Large intestine (tissue), 12 donors: ENCODE measurements at places on chromosomes 4 and X. TPM values are rescaled to one million over a fixed set of nuclear protein-coding genes. Genes with fewer than 3 reads are reported as not detected.
A peak's percentile ranks its signal among the peaks of the same experiment; 100 is the strongest.

The ENPP6 gene
- 3.2 TPM for polyA plus RNA-seq

- no peak overlapping the region for H3K4me3 ChIP-seq
- H3K27ac ChIP-seq: peak overlapping the region; percentile 59
- H3K36me3 ChIP-seq: no peaks in the 10 kb centered on the region
- DNase-seq: peak; percentile 66
- H3K27me3 ChIP-seq: no peaks in the 10 kb centered on the region
- H3K4me1 ChIP-seq: peaks cover 2% of the 10 kb centered on the region
Measured at GRCh38 chrX:118675966-118676349, 51.4 kb upstream of the IL13RA1 start.

GRCh38 chr4:40065010-40065409 is 8.4 kb downstream of the N4BP2 start:
- H3K27me3 ChIP-seq: no peaks in the 10 kb centered on the region
- peaks cover 4% of the 10 kb centered on the region for H3K36me3 ChIP-seq
- DNase-seq: peak; percentile 3
- H3K4me3 ChIP-seq: no peak overlapping the region

The DACH2 gene
- 1.9 TPM for polyA plus RNA-seq

GRCh38 chrX:47608130-47608810 is 11.4 kb downstream of the SYN1 start:
- H3K4me1 ChIP-seq: no peaks in the 10 kb centered on the region
- H3K27ac ChIP-seq: no peak overlapping the region
- H3K36me3 ChIP-seq: no peaks in the 10 kb centered on the region
- H3K27me3 ChIP-seq: no peaks in the 10 kb centered on the region
- DNase-seq: no peak

- H3K27ac ChIP-seq: no peak overlapping the region
- peaks cover 28% of the 10 kb centered on the region for H3K4me1 ChIP-seq
- no peaks in the 10 kb centered on the region for H3K36me3 ChIP-seq
- H3K4me3 ChIP-seq: peak overlapping the region; percentile 26
Measured at GRCh38 chrX:40006106-40007017, 91.4 kb downstream of the BCOR start.

- no peak for DNase-seq
- no peaks in the 10 kb centered on the region for H3K27me3 ChIP-seq
- no peak overlapping the region for H3K27ac ChIP-seq
- H3K4me1 ChIP-seq: no peaks in the 10 kb centered on the region
Measured at GRCh38 chr4:186082221-186082620, 13.3 kb downstream of the TLR3 start.

The SULT1B1 gene
- polyA plus RNA-seq: 118 TPM

GRCh38 chr4:304969-305680 is at the start of gene ZNF732:
Gene ZNF732 (minus strand): TSS chr4:305474. CDS start chr4:305310, 164 bp downstream.
- H3K27ac ChIP-seq: no peak within 1 kb of the TSS
- H3K4me3 ChIP-seq: peak within 1 kb of the TSS; percentile 58
- peak; percentile 86 for DNase-seq

- H3K36me3 ChIP-seq: no peaks in the 10 kb centered on the region
- H3K27me3 ChIP-seq: no peaks in the 10 kb centered on the region
- no peak for DNase-seq
- no peak overlapping the region for H3K4me3 ChIP-seq
- no peak overlapping the region for H3K27ac ChIP-seq
- no peaks in the 10 kb centered on the region for H3K4me1 ChIP-seq
Measured at GRCh38 chrX:56281789-56282188, 49.6 kb downstream of the KLF8 start.

DNA sequence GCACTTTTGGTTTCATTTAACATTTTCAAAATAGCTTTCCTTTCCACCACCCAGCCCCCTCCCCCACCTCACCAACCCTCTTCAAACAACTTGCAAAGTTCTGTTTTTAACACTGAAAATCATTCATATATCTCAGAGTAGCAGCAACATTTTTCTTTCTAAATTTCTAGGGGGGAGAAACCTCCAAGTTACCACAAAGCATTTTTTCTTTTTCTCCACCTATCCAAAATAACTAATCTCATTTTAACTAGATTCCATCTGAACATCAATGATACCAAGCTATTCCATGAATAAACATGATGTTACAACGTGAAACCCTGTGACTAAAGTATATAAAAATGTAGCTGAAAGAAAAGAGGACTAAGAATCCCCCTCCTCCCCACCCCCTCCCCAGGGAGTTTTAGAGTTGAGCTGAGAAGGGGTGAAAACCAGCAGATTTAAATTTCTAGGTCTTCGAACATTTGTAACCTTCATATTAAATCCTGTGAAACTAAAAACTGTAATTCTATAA is 5.2 kb downstream of the LDB2 start:
- no peak overlapping the region for H3K27ac ChIP-seq
- no peaks in the 10 kb centered on the region for H3K27me3 ChIP-seq
- no peaks in the 10 kb centered on the region for H3K36me3 ChIP-seq

DNA sequence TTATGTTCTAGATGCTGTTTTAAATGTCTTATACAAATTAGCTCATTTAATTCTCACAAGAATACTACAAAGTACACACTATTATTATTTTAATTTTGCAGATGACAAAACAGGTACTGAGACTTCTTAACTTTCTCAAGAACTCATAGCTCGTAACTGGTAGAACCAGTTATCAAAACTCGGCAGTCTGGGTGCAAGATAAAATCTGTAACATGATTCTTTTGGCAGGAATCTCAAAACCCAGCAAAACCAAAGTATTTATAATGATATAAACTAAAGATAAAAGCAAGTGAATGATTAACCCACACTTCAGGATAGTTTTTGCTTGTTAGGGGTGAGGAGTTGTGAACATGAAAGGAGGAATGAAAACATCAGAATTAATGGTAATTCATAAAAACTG is 27.6 kb downstream of the CLNK start:
- DNase-seq: no peak
- H3K4me1 ChIP-seq: peaks cover 3% of the 10 kb centered on the region
- no peak overlapping the region for H3K4me3 ChIP-seq

The HPGDS gene
- polyA plus RNA-seq: 5.0 TPM

DNA sequence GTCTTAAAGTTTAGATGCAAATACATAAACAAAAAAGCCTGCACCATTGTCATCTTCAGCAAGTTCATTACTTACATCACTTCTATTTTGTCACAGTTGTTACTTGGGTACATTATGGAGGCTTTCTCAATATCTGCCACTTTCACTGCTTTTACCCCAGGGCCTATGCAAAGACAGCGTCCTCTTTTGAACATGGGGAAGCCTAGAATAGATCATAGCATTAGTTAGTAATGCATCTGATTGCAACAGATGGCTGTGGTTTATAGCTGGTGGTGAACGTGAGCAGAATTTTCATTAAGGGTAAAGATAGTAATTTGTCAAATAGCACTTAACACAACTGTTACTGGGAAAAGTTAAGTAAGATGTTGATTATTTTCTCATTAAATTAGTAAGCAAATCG is 729 bp downstream of the CXCL11 start:
- H3K4me3 ChIP-seq: no peak overlapping the region
- no peak for DNase-seq
- H3K4me1 ChIP-seq: no peaks in the 10 kb centered on the region
- no peaks in the 10 kb centered on the region for H3K27me3 ChIP-seq
- no peaks in the 10 kb centered on the region for H3K36me3 ChIP-seq

The PCDH11X gene
- polyA plus RNA-seq: 0.01 TPM

GRCh38 chr4:75935628-75936027 is 5.2 kb downstream of the NAAA start:
- peaks cover 21% of the 10 kb centered on the region for H3K36me3 ChIP-seq
- DNase-seq: no peak
- no peak overlapping the region for H3K27ac ChIP-seq
- H3K4me3 ChIP-seq: no peak overlapping the region
- H3K27me3 ChIP-seq: no peaks in the 10 kb centered on the region

DNA sequence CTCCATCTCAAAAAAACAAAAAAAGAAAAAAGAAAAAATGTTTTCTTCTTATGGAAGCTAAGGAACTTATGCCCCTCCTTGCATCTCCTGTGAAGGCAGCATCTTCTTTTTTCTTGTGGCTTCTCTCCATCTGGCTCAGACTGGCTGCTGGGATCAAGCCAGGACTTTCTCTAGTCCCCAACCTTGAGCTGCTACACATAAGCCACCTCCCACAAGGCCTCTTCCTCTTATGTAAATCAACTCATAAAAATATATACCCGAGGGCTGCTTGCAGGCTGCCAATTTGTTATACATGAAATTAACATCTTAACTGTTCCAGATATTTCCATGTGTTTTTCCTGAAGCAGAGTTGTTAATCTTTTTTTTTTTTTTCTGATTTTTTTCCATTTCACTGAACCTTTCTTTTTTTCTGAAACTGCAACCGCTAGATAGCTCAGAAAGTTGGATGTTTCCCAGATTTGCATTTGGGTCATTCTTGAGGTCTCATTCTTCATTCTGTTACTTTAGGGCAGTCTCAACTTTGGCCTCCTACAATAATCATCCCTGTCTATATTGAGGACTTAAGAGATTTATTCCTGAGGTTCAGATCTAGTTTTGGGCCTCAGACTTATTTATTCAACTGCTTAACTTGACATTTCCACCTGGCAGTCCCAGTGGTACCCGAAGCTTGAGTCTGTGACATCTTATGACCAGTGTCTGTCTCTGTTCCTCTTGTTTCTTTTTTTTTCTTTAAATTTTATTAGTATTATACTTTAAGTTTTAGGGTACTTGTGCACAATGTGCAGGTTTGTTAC is 10.3 kb downstream of the SNX25 start:
- H3K4me3 ChIP-seq: no peak overlapping the region
- H3K4me1 ChIP-seq: no peaks in the 10 kb centered on the region
- DNase-seq: peak; percentile 42
- H3K27ac ChIP-seq: no peak overlapping the region
- H3K36me3 ChIP-seq: no peaks in the 10 kb centered on the region

DNA sequence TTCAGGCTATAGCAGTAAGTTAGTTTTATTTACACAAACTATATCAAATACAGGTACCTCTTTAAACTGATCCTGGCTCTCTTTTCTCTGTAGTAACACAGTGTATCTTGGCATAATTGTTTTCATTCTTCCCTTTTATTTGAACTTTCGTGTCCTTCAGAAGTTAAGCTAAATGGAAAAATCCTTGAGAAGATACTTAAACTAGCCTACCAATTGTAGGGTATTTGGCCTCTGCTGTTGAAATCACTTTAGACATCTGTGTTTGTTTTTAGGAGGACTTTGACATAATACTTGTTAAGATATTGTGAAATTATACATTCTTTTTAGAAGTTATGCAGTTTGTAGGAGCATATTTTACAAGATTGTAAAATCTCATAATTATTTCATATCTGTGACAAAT is 90.3 kb upstream of the GK2 start:
- no peaks in the 10 kb centered on the region for H3K36me3 ChIP-seq
- no peaks in the 10 kb centered on the region for H3K4me1 ChIP-seq
- H3K4me3 ChIP-seq: no peak overlapping the region
- no peak for DNase-seq

DNA sequence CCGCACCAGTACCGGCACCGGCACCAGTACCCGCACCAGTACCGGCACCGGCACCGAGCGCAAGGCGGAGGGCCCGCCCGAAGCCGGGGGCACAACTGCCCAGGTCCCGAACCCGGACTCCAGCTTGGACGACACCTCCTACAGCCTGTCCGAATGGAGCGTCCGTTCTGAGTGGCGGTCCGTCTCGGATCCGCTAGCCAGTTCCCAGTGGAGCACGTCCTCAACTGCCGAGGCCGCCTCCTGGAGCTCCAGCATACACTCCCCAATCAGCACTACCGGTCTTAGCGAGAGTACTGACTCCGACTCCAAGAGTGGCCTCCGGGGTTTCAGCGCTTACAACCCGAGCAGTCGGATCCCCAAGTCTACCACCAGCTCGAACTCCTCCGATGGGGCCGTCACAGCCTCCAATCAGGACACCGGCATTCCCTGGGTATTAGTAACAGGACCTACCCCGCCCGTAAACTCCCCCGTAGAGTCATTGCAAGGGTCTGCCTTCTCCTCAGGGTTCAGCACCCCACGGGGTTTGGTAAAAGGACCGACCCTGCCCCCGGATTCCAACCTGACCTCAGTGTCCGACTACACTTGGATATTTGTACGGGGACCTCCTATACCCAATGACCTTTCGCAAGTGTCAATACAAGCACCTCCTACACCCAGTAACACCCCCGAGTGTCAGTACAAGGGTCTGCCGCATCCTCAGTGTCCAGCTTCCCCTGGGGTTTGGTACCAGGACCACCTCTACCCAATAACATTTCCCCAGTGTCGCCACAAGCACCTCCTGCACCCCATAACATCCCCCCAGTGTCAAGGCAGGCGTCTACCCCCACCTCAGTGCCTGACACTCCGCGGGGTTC is 721 bp upstream of the MAOA start:
- no peaks in the 10 kb centered on the region for H3K27me3 ChIP-seq
- H3K36me3 ChIP-seq: no peaks in the 10 kb centered on the region
- peak overlapping the region; percentile 96 for H3K4me3 ChIP-seq
- DNase-seq: no peak
- peak overlapping the region; percentile 92 for H3K27ac ChIP-seq

The H2BW2 gene
- polyA plus RNA-seq: not detected

The ZCCHC12 gene
- 9.1 TPM for polyA plus RNA-seq

DNA sequence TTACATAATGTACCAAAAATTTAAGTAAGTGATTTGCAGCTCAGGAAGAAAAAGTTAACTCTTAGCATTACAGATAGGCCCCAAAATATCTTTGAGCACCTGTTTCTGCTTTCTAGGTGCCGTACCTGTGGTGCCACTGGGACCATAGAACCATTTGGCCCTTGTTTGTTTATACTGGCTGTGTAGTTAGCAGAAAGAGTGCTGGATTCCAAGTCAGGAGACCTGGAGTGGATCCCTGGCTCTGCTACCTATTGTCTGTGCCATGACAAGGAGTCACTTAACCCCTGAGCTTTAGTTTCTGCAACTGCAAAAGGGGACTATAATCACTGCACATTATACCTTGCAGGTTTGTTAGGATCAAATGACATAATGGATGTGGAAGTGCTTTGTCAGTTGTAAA is 137.8 kb upstream of the GPR101 start:
- no peaks in the 10 kb centered on the region for H3K4me1 ChIP-seq
- DNase-seq: no peak
- no peaks in the 10 kb centered on the region for H3K27me3 ChIP-seq
- H3K27ac ChIP-seq: no peak overlapping the region
- H3K4me3 ChIP-seq: no peak overlapping the region
- H3K36me3 ChIP-seq: no peaks in the 10 kb centered on the region

DNA sequence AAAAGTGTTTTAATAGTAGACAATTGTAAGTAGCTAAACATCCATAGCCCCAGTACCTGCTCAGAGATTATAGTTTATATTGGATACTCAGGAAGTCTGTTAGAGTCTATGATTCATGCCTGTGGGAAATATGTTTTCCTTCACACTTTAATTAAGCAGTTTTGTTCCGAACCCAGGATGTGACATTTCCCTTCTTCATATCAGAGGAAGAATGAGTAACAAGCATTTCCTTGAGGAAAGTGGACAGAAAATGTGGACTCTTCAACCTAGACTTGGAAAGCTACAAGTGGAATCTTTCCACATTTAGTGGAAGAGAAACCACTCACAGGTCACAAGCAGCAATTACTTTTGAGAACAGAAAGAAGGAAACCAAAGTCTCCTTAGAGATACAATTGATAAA is 419.4 kb downstream of the C4orf33 start:
- no peak for DNase-seq
- H3K27me3 ChIP-seq: no peaks in the 10 kb centered on the region
- no peak overlapping the region for H3K27ac ChIP-seq
- no peak overlapping the region for H3K4me3 ChIP-seq

The HSFX1 gene
- 3.1 TPM for polyA plus RNA-seq

The LPAR4 gene
- polyA plus RNA-seq: 3.6 TPM
